ENCODE measurements at places on chromosomes 11 and 22.

GRCh38 chr11:37747121-37747520 is 1149.1 kb upstream of the RAG2 start:
- peak; percentile 54 for DNase-seq

DNA sequence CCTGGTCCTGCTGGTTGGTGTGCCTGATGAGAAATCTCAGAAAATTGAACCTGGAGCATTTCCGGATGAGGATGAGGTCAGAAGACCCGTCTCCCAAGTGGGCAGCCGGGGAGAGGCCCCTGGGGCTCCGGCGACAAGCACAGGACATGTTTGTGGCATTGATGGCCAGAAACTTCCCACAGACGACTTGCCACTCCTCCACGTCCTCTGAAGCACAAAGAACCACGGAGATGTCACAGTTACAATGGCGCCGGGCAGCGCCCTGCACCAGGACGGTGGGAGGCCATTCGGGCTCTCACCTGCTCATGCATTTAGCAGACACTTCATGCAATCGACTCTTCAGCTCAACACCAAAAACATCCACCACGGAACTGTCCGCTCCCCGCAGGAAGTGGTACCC is 46.5 kb downstream of the CERK start:
- no peak for DNase-seq

DNA sequence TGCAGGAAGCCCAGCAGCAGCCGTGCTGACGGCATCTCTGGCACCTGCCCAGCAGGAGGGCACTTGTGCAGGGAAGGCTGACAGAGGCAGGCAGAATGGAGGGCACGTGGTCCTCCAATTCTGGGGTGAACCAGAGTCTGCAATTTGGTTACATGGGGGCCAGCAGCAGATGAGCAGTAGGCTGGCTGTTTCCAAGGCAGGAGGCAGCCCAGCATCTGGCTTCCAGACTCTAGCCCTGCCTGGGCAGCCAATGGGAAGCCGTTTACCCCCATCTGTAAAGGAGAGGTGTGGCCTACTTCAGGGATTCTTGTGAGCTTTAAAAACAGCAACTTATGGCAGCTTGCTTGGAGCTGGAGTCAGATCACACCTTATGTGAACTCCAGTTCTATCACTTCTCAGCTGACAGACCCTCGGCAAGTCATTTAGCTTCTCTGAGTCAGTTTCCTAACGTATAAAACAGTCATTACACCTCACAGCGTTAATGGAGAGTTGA is 27.9 kb upstream of the RASL10A start:
- peak; percentile 74 for DNase-seq

- no peak for DNase-seq
Observed at GRCh38 chr11:104124979-104125378, 39.0 kb downstream of the PDGFD start.

GRCh38 chr22:36442506-36443197 is 38.8 kb downstream of the TXN2 start:
- DNase-seq: no peak

DNA sequence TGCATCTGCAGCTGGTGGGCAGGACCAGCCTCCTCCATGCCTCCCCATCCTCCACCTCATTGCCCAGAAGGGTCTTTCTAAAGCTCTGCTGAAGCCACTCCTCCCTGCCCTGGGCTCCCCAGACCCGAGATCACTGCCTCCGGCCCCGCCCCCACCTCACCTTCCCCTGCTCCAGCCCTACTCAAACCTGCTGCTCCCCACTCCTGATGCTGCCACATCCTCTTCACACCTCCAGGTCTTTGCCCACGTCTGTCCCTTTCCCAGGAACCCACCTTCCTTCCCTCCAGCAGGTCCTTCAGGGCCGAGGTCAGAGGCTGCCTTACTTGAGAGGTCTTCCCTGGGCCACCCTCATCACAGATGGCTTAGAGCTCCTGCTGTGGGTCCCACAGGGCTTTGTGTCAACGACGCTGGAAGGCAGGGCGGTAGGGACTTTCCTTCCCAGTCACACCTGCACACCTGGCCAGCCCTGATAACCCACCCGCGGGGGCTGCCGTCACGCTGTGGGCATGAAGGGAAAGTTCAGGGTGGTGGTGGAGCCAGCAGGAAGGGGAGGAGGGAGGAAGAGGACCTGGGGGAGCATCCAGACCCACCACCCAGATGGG is 11.9 kb downstream of the WNT7B start:
- DNase-seq: no peak

DNA sequence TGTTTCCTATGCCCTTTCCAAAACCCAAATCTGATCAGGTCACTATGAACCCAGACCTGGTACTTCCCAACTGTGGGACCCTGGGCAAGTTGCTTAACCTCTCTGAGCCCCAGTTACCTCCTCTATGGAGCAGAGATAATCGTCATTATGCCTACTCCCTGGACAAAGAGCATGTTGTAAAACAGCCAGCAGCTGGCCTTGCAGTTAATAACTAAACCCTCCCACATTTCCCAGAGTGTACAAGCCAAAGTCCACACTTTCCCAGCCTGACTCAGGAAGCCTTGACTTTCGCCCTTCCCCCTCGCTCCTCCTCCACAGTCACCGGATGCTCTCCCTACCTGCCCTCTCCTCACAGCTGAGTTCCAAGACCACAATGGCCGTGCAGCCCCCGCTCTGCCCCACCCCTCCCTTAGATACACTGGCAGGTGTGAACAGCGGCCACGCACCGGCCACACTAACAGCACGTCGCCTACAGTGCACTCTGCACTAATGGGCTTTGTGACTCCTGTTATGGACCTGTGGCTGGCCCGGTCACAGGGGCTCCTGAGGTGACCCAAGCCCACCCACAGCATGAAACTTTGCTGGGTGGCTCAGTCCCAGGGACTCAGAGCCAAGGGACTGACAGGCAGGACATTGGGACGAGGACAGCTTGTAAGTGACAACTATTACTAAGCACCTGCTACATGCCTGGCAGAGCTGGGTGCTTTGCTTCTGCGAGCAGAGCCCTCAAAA is 15.6 kb upstream of the MFNG start:
- DNase-seq: peak; percentile 92

- no peak for DNase-seq
Observed at GRCh38 chr11:61144511-61145179, 16.6 kb downstream of the VPS37C start.

GRCh38 chr11:100612766-100613165 is 74.3 kb upstream of the ARHGAP42 start:
- DNase-seq: no peak

- peak; percentile 52 for DNase-seq
Observed at GRCh38 chr11:32792948-32793475, 1.4 kb downstream of the CCDC73 start.

DNA sequence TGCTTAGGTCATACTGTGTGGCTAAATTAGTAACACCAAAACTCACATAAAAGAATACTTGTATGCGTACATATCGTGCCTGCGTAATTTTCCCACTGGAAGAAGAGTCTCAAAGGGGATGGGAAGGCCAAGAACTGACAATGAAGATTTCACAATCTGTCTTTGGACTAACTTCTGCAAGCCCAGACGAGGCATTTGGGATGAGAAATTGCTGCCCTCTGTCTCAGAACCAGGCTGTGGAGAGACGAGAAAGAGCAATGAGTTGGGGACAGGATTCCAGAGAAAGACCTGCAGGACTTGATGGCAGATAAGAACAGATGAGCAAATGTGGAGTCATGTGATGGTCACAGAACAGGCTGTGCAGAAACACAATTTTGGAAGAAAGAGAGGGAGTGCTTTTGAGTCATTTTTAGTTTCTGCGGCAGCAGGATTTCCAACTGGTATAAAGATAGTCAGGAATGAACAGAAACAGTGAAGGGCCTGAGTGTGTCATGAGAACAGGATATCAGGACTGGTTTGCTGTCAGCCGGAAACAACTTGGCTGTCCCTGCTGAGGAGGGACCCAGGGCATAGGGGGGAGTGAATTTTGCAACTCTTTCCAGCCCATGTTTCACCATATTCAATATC is 82.7 kb upstream of the CTSC start:
- DNase-seq: no peak

DNA sequence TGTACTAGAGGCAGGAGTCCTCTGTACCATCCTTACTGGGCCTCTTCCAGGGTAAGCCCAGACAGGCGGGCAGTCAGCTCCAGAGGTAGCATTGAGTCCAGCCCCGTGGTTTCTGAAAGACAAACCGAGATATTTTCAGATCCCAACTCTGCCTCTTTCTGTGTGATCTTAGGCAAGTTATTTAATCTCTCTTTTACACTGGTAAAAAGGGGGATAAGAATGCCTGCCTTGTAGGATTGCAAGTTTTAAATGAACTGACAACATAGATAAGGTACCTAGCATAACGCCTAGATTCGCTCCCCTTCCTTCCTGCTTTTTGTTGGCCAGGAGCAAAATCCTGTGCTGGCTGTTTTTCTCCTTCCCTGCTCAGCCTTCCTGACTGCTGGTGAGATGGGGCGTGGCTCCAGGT is 56.4 kb upstream of the NNMT start:
- no peak for DNase-seq

DNA sequence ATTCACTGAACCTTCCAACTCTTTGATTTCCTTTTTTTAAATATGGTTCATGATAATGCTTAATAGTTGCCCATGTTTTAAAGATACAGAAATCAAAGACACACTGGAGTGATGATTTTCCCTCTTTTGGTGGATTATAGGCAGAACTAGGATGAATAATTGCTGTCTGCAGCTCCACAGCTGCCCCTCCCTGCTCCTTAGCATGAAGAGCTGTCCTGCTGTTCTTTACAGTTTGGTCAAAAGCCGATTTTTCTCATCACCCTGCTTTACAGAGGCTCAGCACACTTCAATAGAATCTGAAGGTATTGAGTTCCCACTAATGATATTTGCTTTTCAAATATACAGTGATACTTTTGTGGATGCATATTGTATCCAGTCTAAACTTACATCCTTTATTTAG is 202.6 kb downstream of the AASDHPPT start:
- no peak for DNase-seq

DNA sequence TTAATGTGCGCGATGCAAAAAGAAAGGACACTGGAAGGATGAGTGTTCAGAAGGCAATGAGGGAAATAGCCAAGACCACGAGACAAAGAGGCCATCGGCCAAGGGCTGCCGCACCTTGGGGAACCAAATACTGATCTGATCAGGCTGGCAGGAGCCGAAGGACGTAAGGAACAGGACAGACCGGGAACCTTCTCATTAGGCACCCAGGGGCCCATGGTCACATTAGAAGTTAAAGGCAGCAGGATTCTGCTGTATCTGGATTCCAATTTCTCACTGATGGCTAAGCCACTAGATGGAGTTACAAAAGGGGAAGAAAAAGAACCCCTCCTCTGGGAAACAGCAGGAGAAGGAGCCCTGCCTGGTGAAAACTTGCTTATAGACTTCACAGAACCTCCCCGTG is 28.8 kb upstream of the CPT1A start:
- DNase-seq: no peak

DNA sequence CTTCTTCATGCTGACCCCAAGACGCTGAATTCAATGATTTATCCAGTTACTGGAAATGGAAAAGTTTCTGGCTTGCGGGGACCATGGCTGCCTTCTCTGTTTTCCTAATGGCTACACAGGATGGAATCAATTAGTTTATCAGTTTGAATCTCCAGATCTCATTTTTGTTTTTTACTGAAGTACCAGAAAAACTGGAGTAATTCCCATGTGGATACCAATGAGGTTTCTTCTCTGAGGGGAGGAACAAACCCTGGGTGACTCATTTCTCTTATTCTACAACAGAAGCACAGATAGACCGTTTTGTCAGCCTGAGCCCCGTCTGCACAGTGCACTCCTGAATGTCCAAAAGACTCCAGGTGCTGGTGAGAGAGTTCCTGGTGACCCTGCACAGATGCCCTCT is 3.4 kb downstream of the ZNF195 start:
- DNase-seq: peak; percentile 32

DNA sequence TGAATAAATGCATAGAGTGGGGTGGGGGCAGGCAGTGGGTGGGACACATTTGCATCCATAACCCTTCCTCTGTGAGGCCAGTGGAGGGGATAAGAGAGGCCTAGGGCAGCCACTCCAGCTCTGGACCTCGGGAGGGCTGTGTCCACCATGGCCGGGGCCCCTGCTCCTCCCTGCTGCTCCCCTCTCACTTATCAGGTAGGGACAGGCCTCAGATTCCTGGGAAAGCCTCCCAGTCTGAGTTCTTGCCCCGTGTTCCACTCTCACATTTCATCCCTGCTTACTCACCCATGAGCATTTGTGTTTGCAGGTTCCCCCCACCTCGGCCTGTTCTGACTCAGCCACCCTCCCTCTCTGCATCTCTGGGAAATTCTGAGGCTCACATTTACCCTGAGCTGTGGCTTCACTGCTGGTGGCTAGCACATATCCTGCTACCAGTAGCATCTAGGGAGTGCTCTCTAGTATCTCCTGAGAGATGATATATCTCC is 128.7 kb upstream of the TOP3B start:
- peak; percentile 78 for DNase-seq

- DNase-seq: no peak
Observed at GRCh38 chr11:59990421-59990820, 26.6 kb upstream of the OOSP4B start.

DNA sequence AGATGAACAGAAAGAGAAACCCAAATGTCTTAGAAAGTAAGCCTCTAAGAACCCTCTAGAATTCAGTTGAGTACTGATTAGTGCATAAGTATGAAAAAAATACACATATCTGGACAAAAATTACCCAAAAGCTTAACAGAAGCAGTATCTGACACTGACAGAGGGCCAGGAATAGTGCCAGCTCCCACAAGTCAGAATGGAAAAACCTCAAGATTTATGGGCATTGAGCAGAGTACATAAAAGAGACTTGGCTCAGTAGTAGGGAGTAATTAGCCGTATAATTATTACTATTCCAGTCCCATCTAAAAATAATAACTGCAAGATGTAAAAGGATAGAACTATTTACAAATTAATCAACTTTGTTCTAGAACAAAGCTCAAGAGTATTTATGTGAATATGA is 834.5 kb downstream of the FAM181B start:
- DNase-seq: no peak

GRCh38 chr22:23670378-23671295 is 20.2 kb upstream of the RGL4 start:
- no peak for DNase-seq

GRCh38 chr11:48037709-48038468 is 57.5 kb downstream of the PTPRJ start:
- peak; percentile 72 for DNase-seq

GRCh38 chr11:10809373-10810160 is 841 bp upstream of the EIF4G2 start:
- DNase-seq: peak; percentile 83

DNA sequence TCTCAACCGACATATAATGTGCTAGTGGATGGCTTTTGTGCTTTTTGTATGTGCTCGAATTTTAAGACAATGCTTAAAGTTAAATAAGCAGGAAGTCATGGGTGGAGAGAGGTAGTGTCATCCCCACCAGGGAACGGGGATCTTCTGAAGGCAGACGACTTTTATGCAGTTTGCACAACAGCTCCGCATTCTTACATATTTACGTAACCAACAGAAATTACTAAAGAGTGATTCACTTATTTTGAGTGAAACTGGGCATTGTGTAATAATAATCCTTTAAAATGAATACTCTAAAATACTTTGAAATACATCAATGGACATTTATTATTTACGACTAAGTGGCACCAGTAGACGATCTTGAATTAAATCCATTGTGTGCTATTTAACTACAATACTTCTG is 305.1 kb downstream of the CNTN5 start:
- peak; percentile 84 for DNase-seq

DNA sequence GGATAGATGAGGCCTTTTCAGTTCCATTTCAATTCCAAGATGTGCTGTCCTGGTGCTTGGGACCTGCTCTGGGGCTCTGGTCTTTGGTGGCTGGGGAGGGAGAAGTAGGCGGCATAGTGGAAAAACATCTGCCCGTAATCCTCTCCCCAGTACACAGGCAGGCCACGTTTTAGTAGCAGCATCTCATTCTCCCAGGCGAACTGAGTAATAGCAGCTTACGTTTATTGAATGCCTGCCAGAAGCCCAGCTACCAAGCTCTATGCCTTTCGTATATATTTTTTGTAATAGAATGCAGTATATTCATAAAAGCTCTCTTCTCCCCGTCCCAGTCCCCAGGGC is 11.4 kb downstream of the ACO2 start:
- DNase-seq: peak; percentile 82

Data from astrocyte of the spinal cord (primary cell).